ENCODE measurements at places on chromosomes 7 and 10.

GRCh38 chr10:127018298-127018650 is 113.0 kb downstream of the DOCK1 start:
- no peak for DNase-seq

DNA sequence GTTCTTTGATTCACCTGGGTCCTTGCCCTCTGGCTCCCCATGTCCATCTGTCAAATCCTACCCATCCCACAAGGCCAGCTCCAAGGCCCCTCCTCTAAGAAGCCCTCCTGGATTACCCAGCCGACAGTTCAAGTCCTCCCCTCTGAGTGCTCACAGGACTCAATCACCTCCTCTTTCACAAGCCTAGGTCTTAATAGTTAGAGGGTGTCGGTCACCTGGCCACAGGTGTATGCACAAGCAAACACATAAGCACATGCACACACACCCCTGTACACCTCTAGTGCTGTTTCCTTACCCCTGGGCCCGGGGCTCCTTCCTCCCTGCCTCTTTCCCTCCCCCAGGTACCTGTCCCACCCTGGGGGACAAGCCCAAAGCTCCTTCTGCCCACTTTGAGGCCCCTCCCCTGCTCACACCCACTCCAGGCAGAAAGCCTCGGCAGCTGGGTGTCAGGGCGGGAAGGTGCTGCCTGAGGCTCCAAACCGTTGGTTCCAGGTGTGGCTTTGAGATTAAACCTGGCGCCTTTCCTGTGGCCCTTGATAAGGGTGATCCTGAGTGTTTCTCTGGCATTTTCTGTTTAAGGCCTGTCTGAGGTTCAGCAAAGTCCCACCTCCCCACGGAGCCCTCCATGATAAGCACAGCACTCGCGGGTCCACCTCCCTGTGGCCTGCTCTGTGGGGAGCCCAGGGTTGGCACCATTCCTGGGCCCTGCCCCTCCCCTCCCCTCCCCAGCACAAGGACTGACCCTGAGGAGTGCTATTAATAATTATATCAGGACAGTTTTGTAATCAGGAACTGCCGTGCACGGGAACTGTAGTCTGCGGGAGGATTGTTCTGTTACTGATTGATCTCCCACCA is 14.6 kb upstream of the AQP1 start:
- DNase-seq = no peak

- DNase-seq = peak; percentile 82
Observed at GRCh38 chr10:92901819-92902251, 53.5 kb downstream of the EXOC6 start.

DNA sequence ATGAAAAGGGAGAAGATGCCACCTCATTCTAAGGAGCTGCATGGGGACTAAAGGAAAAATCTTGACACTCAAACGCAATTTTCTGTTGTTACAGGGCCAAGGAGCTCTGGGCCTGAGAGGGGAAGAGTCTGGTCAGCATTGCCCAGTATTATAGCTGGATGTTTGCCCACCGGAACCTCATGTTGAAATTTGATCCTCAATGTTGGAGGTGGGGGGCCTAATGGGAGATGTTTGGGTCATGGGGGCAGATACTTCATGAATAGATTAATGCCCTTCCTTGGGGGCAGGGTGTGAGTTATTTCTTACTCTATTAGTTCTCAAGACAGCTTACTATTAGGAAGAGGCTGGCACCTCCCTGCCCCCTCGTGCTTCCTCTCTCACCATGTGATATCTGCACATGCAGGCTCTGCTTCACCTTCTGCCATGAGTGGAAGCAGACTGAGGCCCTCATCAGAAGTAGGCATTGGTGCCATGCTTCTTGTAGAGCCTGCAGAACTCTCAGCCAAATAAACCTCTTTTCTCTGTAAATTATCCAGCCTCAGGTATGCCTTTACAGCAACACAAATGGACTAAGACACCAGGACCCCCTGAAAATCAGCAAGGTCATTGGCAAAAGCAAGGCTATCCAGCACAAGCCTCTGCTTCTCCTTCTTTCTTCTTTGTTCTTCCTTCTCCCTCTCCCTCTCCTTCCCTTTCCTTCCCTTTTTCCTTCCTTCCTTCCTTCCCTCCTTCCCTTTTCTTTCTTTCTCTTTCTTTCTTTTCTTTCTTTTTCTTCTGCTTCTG is 15.1 kb downstream of the GCK start:
- DNase-seq = no peak

GRCh38 chr10:102352066-102352715 is 43.3 kb upstream of the NFKB2 start:
- DNase-seq = peak; percentile 79

- no peak for DNase-seq
Observed at GRCh38 chr10:30691639-30692015, 62.1 kb upstream of the LYZL2 start.

DNA sequence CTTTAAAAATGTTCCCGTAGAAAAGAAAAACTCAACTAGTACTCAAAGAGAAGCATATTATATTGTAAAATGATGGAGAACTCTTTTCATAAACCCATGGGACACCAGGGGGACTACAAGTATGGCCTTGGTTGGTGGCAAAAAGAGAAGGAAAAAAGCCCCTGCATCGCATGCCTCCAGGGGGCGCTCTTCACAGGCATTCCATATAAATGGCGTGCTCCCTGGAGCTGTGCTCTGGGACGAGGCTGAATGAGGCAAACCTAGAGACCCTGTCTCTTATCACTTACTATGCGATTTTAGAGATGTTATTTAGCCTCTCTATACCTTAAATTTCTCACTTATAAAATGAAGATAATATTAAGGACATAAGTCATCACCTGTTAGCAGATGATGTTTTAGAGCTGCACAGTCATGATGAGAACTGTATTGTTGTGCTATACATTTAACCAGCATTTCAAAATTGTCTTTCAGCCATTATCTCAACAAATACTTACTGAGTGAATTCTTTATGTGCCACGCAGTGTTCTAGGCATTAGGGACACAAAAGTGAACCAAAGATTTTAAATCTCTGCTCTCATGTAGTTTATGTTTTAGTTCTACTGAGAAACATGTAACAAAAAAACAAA is 105.8 kb downstream of the ARHGAP21 start:
- peak; percentile 41 for DNase-seq

GRCh38 chr7:138049505-138050116 is 26.6 kb upstream of the AKR1D1 start:
- no peak for DNase-seq

- no peak for DNase-seq
Observed at GRCh38 chr10:10132009-10132408, 885.7 kb upstream of the CELF2 start.

DNA sequence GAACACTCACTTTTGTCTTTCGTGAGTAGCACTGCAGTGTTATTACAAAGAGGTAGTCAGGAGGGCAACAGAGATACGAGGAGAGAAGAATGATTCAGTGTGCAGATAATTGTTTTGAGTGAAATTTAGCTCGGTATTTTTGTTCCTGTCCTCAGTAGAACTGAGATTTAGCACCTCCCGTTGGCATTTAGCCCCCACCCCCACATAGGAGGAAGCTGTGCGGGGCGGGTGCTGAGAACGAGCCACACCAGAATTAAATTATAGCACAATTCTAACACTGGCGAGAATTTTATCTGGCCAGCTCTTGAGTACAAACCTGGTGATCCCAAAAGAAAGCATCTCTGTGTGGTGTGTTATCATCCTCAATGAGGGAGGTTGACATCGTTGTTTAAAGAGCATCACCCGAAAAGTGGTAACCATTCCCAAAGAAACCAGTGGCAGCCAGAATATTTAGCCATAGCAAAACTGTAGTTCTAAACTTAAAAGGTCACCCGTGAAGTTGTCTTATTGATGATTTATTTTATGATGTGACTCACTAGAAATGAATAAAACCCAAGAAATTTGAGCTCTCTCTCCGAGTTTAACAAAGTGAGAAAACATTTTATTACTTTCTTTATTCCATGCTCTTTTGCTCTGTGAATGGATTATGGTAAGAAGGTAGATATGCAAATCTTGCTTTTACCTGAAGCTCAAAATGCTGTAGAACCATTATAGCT is 612.2 kb downstream of the SUGCT start:
- no peak for DNase-seq

- no peak for DNase-seq
Observed at GRCh38 chr10:110389255-110389654, 84.5 kb upstream of the SMNDC1 start.

- no peak for DNase-seq
Observed at GRCh38 chr7:119596651-119597050, 676.3 kb upstream of the KCND2 start.

GRCh38 chr10:129170812-129171211 is 296.2 kb upstream of the MGMT start:
- DNase-seq = no peak

- DNase-seq = no peak
Observed at GRCh38 chr10:28219251-28219650, 83.6 kb downstream of the MPP7 start.

- no peak for DNase-seq
Observed at GRCh38 chr7:136652635-136653370, 215.6 kb upstream of the CHRM2 start.

DNA sequence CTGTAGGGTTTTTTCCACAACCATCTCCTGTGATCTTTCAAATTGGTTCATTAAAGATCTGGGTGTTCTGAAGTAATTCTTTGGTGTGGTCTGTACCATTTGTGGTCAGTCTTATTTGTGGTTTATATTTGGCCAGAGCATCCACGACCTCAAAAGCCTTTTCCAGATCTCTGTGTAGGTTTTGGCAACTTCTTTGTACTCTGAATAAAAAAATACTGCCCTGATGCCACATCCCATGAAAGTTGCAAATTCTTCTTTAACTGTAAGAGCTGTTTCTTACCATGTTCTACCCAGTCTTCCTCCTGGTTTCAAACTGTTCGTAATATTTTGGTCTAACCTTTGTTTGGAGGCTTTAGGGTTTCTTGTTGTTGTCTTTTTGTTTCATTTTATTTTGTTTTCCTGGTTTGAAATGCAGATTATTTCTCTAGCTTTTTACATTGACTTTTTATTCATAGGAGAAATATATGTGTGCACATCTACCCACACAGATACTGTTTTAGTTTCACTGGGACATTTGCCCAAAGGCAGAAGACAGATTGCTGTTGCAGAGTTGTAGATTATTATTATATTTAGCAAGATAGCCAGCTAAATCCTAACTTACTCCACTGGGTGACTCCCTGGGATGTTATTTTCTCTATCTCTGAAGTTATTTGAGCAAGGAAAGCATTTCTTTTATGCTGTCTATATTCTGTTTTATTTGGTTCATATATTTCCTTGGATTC is 123.2 kb upstream of the SAMD8 start:
- DNase-seq = no peak

DNA sequence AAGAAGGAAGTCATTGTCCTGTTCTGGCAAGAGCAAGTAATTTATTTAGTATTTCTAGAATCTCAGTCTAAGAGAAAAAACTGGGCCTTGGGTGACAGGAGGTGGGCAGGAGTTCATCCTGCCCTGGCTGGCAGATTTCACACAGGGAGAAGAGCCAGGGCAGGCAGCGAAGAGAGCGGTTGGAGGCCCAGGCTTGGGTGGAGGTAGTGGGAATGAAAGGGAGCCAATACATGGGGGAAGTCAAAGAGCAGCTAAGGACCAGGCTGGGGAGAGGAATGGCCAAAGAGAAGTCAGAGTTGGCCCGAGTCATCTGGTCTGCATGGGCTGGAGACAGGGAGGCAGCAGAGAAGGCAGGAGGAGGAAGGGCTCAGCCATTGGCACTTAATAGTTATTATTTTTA is 51.4 kb downstream of the HECW1 start:
- no peak for DNase-seq

GRCh38 chr10:47057471-47057870 is 146.2 kb downstream of the PTPN20 start:
- DNase-seq = no peak

DNA sequence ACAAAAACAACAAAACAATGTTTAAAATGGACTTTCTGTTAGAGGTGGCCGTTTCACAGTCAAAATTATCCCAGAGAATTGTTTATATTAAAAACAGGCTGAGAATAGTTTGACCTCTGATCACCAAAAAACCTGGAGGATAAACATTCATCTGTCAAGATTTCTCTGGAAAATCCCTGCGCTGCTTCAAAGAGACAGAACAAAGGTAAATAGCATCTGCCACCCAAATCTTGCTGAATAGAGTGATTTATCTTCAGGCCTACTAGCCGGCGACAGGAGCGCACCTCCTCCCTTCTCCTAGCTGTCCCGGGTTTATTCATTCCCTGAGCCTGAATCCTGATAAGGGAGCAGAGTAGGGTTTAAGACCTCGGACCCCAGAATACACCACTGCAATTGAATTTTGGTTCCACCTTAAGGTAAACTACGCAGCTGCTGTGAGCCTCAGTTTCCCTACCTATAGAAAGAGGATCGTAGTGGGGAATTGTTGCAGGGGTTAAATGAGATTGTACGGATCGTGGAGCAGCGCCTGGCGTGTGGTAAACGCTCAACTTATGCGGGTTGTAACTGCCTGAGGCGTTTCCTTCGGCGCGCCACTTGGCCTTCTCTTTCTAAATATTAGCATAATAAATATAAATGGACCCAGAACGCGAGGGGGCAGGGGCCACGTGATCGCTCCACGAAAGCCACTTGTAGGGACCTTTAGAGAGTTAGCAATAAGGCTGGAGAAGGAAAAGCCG is 498 bp upstream of the ST7 start:
- no peak for DNase-seq
